Inflammatory macrophage treated with lipopolysaccharide for 1 hour (primary cell): ENCODE measurements at places on chromosomes 3 and 15.

DNA sequence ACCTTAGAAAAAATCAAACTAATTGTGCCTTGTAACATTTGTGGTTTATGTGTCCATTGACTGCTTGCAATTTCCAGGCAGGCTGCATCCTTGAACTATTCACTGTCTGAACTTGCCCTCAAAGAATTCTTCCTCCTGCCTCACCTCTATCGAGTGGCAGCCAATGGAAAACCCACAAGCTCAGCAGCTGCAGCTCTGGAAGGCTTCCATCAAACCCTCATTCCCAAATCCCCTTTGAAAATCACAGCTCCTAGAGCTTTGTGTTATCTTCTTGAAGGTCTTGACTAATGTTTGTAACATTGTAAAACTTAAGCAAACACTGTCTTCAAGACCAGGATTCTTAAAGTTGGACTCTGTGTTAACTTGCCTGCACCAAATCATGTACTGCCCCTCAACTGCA lies 81.1 kb downstream of the FILIP1L start:
- no peak for DNase-seq

DNA sequence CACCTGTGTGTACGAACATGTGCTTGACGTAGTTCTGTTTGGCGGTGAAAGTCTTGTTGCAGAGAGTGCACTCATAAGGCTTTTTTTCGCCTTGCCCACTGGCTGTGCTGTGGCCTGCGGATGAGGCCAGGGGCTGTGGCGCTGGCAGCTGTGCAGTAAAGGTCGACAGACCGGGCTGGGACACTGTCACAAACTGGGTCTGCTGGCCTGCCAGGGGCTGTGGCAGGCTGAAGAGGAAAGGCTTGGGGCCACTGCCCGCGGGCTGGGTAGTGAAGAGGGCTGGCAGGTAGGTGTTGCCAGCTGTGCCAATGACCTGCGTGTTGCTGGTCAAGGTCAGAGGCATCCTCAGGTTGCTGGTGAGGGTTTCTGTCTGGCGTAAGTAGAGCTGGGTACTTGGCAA lies 56.4 kb downstream of the TIGIT start:
- no peak for DNase-seq

DNA sequence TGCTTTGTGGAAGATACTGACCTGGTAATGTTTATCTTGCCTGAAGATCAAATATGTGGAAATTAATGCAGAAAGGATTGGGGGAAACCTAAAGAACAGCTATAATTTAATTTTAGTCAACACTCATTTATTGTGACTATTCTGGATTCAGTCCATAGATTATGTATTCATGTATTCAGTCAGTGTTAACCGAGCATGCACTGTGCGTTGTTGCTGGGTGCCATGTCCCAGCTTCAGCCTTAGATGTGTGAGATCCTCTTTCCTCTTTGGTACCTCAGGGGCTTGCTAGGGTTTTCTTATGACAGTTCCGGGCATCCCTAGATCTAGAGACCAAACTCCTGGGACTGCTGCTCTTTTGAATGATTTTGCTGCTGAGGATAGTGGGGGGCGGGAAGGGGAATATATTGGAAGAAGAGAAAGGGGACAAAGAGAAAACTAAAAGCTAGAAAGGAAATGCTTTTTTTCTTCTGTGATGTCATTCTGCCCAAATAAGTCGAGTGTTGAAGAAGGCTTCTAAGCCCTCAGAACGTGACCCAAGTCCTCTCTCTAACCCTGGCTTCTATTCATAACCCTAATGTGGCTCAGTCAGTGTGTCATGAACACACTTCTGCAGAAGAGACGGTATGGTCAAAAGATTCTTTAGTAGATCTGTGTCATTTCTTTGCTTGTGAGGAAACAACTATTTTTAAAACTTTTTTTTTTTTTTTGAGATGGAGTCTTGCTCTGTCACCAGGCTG lies 33.5 kb downstream of the STARD9 start:
- DNase-seq: no peak

DNA sequence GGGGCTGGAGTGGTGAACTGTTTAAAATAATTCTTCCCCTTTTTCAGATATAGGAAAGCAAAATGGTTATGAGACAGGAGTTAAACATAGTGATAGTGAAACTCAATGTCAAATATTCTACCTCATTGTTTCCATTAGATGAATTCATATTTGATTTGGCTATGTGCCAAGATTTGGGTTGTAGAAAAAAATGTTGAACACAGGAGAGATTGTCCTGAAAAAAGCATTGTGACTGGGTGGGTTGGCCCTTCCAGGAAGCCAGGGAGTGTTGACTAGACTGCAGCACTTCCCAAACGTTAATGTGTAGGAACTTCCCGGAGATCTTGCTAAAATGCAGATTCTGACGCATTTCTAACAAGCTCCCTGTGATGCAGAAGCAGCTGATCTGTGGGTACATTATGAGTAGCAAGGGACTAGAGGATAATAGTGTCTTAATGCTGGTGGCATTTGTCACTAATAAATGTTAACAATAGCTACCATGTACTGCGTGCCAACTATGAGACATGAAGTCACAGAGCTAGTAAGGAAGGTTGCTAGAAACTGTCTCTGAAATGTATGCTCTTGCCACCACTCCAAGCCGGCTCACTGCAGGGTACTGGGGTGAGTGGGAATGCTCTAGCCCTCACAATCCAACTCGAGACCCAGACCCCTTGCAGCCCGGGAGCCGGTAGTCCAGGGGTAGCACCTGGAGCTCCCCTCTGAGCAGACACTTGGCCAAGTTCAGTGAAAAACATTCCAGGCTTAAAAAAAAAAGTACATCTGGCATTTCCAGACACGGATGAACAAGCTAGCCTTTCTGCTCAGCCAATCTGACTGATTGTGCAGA lies 120.6 kb downstream of the CD47 start:
- peak; percentile 43 for DNase-seq

DNA sequence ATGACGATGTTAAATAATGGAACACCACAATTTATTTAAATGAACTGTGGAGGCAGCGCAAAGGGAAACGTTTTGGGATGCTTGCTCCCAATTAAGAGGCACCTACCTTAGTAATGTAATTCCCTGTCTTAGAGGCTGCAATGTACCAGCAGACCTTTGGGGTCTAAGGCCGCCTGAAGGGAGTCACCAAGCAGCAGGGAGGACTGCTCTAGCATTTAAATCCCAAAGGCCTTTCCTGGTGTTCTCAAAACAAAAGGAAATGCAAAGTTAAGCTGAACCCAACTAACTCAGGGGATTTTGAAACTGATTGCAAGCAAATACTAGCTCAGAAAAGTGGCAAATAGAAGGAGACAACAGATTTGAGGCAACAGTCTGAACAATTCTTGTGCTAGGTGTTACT lies 510.8 kb downstream of the GABRG3 start:
- DNase-seq: no peak

DNA sequence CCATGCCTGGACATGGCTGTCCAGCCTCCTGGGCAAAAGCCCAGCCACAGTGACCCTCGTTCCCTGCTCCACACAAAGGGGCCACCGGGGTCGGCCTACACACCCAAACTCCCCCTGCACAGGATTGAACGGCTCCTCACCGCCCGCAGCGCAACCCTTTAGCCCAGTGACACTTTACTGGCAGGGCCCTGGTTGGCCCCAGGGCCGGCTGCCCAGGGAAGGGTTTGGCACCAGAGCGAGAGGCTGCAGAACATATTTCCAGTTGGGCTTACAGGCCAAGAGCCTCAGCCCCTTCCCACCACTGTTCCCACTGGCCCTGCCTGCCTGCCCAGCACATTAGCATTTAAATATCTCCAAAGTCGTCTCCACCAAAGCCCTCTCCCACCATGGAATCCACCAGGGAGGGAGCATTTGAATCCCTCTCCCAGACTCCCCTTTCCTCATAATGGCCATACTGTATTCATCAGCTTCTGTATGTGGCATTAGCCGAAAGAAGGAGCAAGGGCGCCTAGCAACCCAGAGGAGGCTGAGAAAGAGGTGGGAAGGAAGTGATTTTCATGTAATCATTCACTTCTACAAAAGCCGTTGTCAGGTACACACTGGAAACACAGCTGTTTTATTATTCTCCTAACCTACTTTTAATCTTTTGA lies 85.4 kb downstream of the SLC6A11 start:
- no peak for DNase-seq

GRCh38 chr15:68791431-68792283 lies 29.0 kb downstream of the ANP32A start:
- DNase-seq: peak; percentile 95

GRCh38 chr3:119360736-119361462 lies 66.7 kb downstream of the ARHGAP31 start:
- DNase-seq: no peak

DNA sequence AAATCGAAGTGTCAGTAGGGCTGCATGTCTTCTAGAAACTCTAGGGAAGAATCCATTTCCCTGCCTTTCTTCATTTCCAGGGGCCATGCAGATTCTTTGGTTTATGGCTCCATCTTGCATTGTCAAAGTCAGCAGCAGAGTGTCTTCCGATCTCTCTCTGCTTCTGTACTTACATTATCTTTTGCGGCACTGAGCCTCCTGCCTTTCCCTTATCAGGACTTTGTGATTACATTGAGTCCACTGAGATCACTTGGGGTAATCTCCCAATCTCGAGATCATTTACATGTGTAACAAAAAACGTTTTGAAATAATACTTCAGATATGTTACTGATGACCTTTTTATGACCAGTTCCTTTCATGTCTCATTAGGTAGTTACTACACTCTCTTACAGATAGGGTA lies 695.9 kb downstream of the NSUN3 start:
- no peak for DNase-seq

DNA sequence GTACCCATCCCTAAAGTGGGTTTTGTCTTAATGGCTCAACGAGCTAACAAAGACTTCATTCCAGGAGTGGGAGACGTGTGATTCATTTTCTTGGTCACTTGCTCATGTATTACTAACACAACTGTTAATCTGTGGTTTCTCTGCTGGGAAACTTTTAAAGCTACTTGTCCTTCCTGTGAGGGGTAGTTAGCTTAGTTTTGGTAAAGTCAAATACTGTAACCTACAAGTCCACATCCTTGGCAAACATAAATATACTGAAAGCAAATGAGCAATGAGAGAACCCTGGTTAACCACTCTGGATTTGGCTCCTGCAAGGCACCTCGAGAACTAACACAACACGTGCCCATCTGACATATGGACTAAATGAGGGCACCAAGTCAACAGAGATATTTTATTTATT lies 19.9 kb downstream of the NOX5 start:
- DNase-seq: no peak

DNA sequence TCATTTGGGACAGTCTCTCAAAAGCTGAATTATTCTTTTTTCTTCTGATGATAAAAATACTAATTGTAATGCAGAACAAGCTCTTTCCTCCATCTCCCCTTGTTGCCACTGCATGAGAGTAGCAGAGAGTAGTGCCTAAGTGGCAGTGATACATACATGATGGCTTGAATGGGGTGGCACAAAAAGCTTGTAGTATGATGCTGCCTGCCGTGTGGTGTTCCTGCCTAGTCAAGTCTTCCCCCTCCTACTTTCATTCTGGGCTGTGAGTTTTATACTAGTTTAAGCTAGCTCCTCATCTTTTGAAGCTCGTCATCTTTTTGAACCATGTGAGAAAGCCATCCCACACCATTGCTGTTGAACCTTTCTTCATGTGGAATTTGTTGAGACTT lies 230.5 kb downstream of the NFKBIZ start:
- no peak for DNase-seq

DNA sequence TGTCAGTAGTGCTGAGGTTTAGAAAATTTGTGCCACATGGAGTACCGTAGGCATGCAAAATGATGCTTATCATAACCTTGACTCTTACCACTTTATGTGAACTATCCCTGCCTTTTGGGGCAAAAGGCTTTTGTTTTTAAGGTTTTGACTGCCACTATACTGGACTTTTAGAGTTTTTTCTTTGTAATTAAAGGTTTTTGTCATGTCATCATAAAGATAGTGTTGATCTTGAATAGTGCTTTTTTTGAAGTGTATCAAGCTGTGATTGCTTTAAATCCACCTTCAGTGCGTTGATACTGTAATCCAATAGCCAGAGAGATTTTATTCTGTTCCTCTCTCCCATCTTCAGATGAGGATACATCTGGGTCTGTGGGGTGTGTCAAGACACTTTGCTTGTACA lies 172.9 kb downstream of the ITPR1 start:
- DNase-seq: no peak

DNA sequence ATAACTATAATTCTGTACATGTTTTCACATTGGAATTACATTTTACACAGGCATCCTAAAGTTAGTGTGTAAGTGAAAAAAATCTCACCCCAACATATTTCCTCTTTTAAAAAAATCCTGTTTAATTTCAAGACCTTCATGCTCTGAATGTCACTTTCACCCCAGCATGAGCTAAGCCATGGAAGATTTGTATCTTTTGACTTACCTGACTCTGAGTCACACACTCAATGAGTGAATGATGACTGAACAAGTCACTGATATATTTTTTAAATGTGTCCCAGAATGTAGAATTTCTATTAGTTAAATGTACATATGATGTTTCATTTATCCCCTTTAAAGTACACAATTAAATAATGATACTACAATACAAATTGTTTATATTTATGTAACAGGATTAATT lies 199.9 kb upstream of the RBMS3 start:
- no peak for DNase-seq

DNA sequence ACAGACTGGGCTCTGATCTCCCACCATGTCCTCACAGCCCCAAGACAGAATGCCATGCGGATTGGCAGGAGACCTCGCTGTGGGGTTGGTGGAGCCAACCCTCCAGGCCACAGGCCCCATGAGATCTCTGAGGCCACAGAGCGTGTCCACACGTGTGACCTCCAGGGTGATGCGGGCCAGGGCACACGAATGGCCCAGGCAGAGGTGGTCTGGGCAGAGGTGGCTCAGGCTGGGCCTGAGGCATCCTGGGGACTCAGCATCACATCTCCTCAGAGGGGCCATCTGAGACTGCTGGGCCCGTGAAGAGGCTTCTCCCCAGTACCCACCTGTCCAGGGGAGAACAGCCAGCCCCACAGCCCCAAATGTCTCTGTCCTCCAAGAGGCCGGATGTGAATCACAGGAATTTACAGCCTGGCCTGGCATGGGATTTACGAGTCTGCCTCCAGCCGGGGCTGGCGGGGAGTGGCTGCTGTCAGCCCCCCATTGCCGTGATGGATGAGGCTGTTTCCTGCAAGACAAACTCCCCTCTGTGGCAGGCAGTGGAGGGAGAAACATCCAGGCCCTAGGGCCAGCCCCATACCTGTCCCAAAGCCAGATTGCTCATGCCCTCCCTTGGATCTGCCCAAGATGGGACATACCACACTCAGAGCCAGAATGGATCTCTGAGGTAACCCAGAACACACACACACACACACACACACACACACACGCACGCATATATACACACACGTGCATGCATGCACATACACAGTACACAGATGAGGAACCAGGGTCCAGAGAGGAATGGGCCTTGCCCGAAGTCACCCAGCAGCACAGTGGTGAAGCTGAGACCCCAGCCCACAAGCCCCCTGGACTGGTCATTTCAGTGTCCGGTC lies 208.3 kb downstream of the TBC1D2B start:
- no peak for DNase-seq

DNA sequence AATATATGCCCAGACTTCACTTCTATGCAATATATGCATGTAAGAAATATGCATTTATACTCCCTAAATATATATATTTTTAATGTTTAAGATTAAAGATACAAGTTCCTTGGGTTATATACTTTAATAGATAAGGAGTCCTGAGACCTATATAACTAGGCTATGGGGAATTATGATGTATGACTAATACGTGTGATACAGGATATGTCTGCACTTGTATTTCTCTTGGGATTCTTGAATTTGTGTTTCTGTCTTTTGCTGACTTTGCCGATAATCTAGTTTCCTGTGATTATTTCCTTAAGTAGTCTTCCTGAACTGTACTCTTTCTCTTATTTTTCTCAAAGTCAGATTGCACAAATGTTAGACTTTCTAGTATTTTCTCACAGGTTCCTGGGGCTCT lies 109.6 kb downstream of the PIK3CB start:
- DNase-seq: no peak
